MCF 10A (cell line): ENCODE measurements at places on chromosomes 2 and 18.

DNA sequence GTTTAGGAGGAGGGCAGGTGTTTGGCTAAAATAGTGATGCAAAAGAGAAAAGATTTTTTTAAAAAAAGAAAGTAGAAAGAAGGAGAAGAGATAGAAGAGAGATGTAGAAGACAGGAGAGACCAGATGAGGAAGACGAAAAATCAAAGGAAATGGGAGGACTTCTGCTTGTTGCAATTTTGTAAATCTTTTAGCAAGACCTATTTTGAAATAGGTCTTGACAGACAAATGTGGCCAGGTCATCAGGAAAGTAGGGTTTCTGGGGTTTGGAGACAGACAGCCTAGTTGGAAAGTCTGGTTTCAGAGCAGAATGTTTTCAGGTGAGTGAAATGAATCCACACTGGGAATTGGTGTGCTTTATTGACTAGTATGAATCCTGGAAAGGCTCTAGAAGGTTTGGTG, 104.5 kb upstream of the CAVIN2 start:
- no peak for DNase-seq

DNA sequence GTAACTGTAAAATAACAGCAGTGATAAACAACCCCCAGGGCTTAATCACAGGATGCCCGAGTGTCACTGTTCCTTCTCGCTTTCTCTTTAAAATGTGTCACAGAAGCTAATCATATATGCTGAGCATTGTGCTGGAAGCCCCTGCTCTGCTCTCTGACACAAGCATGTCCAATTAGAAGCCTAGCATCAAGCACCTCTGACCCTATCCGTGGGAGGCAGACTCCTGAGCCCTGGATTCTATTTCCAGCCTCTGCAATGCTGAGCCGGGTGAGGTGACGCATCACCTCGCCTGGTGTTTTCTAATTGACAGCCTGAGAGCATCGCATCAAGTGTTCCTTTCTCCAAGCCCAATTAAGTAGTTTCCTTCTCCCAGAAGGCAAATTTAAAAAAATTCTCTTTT, 19.7 kb upstream of the SCG2 start:
- no peak for DNase-seq

DNA sequence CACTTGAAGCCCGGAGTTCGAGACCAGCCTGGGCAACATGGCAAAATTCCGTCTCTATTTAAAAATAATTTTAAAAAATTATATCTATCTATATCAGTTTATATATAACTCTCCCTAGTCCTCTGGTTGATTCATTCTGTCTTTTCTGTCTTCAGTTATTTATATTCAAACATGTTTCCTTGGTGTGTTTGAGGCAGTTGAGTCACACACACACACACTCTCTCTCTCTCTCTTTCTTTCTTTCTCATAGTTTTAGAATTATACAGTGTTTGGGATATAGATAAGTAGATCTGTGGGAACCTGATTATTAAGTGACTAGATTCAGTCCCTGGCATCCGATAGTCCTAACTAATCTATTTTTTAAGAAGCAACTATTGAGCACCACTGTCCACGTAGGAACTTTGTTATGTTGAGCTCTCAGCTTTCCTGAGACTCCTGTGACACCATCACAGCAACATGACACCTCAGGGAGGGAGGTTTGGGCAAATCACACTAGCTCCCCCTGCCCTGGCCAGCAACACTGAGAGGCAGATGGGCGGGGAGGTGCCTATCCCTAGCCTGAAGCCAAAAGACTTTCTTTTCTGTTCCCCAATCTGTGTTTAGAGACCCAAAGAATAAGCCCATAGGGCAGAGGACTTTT, 482.7 kb downstream of the DLGAP1 start:
- DNase-seq, result peak; percentile 9

DNA sequence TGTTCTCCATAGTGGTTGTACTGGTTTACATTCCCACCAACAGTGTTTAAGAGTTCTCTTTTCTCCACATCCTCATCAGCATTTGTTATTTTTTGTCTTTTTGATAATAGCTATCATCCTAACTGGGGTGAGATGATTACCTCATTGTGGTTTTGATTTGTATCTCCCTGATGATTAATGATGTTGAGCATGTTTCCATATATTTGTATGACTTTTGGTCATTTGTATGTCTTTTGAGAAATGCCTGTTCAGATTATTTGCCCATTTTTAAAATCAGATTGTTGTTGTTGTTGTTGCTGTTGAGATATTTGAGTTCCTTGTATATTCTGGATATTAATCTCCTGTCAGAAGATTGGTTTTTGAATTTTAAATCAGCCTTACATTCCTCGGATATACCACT, 147.5 kb downstream of the NCOA1 start:
- DNase-seq, result no peak

GRCh38 chr2:235594041-235594440, 100.2 kb downstream of the AGAP1 start:
- DNase-seq, result peak; percentile 85
